ENCODE measurements at places on chromosomes 6 and 20.
A peak's percentile ranks its signal among the peaks of the same experiment; 100 is the strongest.

- DNase-seq, result no peak
Measured at GRCh38 chr6:40256831-40257230, 322.6 kb upstream of the MOCS1 start.

DNA sequence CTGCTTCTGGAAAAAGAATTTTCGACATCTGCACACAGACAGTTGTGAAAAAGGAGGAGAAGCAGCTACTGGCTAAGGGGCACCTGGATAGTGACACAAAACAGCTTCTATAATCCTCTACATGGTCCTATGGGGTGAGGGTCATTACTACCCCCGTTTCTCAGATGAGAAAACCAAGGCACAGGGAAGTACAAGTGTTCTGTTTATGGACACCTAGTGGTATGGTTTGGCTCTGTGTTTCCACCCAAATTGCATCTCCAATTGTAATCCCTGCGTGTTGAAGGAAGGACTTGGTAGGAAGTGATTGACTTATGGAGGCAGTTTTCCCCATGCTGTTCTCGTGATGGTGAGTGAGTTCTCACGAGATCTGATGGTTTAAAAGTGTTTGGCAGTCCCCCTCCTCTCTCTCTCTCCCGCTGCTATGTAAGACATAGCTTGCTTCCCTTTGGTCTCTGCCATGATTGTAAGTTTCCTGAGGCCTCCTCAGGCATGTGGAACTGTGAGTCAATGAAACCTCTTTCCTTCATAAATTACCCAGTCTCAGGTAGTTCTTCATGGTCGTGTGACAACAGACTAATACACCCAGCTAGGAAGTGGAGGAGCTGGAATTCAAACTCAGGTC lies 2.5 kb upstream of the KCNK15 start:
- DNase-seq, result no peak

DNA sequence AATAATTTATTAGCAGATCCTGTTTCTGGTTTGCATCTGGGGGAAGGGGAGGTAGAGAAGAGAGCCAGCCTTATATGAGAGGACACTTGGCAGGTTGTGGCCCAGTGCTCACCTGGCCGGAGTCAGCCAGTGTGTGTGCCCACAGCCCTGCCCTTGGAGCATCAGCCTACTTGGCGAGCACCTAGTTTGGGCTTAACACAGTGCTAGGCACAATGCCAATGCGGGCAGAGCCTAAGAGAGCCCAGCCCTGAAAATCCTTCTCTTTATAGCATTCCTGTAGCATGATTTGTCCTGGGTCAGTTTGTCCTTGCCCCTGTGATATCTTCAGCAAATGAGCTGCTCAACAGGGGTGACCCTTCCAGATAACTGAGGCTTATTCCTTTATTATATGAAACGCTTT lies 73.0 kb downstream of the SLX4IP start:
- DNase-seq, result no peak

DNA sequence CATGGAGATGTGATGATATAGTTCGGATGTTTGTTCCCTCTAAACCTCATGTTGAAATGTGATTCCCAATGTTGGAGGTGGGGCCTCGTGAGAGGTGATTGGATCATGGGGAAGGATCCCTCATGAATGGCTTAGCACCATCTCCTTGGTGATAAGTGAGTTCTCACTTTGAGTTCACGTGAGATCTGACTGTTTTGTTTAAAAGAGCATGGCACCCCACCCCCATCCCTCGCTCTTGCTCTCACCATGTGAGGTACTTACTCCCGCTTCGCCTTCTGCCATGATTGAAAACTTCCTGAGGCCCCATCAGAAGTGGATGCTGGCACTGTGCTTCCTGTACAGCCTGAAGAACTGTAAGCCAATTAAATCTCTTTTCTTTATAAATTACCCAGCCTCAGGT lies 10.9 kb downstream of the SLC32A1 start:
- DNase-seq, result no peak

- DNase-seq, result no peak
Measured at GRCh38 chr6:52303178-52303577, 18.6 kb upstream of the MCM3 start.

GRCh38 chr6:127586372-127586771 lies 9.4 kb downstream of the C6orf58 start:
- no peak for DNase-seq

DNA sequence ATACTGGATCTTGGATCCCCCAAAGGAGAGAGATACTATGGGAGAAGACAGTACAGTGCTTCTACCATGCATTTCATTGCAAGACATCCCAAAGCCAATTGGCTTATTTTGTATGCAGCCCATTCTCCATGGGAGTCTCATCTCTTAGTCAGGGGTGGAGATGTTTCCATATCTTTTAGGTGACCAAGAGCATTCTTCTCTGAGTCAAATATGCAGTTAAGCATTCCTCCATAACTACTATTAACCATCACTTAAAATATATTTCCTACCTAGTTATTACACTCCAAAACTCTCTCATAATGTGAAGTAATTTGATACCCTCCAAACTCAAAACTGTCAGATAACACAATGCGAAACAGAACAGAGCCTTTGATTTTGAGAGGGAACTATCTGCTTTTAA lies 542.6 kb downstream of the HDGFL1 start:
- DNase-seq, result no peak

DNA sequence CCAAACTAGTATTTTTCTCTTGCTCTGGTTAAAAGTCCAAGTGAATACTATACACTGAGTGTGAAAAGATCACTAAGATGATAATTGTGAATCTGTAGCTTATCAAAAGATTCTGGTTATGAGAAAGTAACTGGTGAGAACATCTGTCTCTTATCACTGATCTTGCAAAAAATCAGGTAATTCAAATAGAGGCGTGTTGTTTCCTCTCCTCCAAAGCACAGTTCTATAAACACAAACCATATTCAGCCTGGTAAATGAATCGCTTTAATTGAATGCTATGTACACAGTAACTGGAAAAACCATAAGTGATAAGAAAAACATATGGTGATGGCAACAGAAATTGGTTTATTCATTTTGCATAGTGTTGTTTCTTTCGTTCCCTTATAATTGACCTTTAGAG lies 161.0 kb downstream of the RALGAPA2 start:
- DNase-seq, result no peak

DNA sequence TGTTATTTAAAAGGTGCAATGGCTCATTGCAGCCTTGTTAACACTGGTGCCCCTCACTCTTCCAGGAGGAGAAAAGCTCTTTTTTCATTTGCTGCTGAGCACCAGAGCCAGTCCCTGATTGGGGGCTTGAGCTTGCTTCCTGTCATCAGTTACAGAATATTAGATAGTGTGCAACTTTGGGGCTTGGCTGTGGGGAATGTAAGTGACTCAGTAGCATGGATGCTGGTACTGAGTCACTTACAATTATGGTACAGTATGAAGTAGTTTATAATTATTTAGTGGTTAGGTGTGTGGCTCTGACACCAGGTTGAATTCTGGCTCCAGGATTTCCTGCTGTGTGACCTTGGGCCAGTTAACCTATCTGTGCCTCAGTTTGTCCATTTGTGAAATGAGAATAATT lies 37.6 kb downstream of the ANKS1A start:
- no peak for DNase-seq

DNA sequence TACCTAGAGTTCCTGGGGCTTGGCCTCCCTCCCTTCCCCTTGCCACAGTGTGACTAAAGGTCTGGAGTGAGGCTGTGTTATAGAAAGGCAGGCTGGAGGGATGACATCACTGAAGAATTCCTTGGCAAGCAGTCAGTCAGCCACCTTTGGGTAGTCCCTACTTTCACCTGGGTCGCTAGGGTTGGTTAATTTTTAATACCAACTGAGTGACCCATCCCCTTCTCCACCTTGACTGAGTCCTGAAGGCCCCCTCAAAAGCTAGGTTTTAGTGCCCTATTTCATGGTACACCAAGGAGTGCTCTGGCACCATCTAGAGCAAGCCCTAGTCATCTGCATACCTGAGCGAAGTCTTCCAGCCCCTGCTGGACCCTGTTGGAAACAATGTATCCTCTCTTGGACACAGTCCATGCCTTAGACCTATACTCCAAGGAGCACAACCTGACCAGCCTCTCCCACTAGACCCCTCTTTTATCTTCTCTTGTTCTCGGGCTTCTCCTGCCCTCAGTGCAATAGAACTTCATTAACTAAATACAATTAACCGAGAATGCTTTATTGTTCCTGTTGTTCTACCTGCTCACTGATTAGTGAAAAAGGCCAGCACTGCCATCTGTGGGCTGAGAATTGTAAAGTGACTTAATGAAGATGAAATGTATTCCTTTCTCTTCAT lies 44.6 kb downstream of the RIN2 start:
- no peak for DNase-seq

DNA sequence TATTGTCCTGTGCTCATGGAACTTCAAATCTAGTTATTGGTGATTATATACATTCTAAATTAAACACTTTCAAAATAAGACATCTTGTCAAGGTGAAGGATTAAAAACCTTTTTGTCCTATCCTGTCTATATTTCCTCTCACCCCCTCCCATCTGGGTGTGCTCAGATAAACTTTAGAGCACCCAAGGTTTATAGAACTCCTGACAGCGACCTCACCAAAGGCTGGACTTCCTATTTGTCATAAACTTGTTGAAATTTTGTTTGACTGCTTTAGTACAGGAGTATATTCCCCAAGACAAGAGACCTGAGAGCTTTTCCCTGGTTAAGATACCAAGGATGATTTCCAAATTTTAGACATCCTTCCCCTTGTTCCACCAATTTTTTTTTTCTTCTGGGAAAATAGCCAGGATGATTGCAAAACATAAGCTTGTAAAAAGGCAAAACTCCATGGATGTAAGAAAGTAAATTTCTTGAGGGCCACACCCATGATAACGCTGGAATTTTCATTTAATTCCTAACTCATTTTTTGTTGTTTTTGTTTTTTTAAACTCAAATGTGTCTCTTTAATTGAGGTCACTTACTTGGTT lies 33.0 kb downstream of the CARMIL1 start:
- no peak for DNase-seq

DNA sequence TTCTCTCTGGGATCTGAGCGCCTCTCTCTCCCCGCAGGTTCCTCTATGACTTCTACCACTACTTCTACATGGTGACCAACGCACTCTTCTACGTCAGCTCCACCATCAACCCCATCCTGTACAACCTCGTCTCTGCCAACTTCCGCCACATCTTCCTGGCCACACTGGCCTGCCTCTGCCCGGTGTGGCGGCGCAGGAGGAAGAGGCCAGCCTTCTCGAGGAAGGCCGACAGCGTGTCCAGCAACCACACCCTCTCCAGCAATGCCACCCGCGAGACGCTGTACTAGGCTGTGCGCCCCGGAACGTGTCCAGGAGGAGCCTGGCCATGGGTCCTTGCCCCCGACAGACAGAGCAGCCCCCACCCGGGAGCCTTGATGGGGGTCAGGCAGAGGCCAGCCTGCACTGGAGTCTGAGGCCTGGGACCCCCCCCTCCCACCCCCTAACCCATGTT lies 36.3 kb upstream of the MRGBP start:
- DNase-seq, result no peak

DNA sequence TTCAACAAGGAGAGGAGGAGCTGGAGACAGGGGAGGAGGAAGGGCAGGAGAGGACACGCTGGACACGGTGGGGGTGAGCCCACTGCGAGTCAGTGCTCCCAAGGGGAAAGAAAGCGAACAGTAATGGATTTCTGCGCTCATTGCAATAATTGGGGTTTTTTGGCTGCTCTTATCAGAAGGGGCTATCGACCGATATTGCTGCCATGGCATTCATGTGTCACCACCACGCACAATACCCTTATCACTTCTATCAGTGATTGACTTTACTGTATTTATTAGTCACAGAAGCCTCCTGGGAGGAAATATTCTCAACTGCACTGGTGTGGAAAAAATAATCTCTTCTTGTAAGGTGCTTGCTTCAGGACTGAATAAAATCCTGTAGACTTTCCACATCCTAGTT lies 55.8 kb downstream of the CEP43 start:
- no peak for DNase-seq

- DNase-seq, result no peak
Measured at GRCh38 chr20:57702091-57702490, 7.7 kb downstream of the PMEPA1 start.

DNA sequence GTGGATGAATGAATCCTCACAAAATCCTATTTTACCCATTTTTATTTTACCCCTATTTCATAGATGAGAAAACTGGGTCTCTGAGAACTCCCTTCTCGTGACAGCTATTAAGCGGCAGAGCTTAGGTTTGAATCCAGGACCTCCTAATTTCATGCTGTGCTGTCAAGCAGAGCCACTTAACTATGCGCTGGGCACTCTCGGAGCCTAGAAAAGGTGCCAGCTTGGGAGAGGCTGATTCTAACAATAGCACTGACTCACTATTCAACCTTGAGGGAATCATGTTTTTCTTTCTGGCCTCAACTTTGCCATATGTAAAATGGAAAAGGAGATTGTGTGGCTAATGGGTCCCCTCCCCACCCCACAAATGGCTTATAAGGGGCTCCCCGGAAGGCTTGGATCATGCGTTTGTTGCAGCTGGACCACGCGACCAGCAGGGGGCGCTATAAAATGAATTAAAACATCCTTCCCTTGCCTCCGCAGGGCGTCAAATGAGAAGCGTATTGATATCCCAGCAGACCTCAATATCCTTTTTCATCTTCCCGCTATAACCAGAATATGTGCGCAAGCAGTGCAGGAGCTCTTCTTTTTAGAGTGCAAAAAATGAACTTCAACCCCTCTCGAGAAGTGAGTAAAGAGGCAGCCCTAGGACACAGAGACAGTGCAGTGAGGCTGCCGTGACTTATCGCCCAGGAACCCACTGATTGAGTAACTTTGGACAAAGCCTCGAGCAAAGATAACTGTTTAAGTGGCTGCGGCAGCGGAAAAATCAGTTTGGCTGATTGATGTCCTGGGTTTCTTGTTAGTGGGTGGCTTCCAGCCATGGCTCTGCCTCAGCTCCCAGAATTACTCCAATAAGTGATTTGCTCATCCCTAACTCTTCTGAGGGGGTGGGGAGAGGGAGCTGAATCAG lies 12.8 kb upstream of the PDYN start:
- DNase-seq, result peak; percentile 74

- DNase-seq, result no peak
Measured at GRCh38 chr6:98648211-98648914, 186.0 kb upstream of the POU3F2 start.

DNA sequence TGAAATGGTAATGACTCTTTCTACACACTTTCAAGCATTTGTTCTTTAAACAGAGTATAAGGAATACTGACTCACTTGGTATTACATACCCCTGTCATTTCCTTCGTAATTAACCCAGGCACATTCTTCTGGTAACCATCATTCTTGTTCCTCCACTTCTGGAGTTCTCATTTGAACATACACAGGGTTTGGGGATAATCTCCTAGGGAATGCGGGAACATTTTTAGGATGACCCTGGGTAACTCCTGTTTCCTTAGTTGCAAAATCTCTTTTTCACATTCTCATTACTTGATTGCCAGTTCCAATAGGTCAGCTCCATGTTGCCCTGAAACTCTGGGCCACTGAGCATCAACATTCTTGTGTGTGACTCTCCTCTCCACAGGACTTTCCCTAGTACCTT lies 51.5 kb upstream of the E2F3 start:
- no peak for DNase-seq

DNA sequence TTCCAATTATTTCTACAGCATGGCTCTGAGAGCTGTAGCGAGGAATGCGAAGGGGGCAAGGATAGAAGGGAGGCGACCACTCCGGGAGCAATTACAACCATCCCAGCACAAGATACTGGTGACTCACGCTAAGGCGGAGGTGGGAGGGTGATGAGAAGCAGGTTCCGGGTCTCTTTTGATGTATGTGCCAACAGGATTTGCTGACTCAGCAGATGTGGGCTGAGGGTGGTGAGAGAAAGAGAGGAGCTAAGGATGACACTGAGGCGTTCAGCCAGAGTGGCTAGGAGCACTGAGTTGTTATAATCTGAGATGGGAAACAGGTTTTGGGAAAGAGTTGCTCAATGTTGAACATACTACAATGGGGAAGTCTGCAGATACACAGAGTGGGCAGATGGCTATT lies 9.3 kb upstream of the TXNDC5 start:
- peak; percentile 14 for DNase-seq

- peak; percentile 36 for DNase-seq
Measured at GRCh38 chr6:84774157-84774984, 10.0 kb upstream of the TBX18 start.
